ENCODE measurements at places on chromosomes 1 and 21.

DNA sequence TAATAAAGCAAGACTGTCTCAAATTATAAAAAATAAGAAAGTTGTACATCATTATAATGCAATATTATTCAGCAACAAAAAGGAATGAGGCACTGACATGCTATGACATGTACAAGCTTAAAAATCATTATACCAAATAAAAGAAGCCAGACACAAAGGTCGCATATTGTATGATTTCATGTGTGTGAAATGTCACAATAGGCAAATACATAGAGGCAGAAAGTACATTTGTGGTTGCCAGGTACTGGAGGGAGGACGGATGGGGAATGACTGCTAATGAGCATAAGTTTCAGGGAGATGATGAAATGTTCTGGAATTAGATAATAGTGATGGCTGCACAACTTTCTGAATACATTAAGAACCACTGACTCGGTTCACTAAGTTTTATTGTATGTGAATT, 73.6 kb upstream of the NBPF3 start:
- DNase-seq: no peak

DNA sequence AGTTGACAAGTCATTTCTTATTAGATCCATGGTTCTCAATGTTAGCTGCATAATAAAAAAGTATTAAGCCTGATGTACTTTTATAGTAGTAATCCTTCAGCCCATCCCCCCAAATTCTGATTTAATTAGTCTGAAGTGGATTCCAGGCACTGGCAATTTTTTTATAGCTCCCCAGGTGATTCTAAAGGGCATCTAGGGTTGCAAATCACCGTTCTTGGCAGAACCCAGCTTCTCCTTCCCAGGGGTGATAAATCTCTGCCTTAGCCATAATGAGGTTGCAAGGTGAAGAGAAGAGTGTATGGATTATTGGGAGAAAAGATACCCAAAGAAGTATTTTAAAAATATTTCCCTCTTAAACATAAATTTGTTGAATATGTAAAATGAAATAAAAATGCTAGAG, 43.0 kb upstream of the RXRG start:
- DNase-seq: no peak

DNA sequence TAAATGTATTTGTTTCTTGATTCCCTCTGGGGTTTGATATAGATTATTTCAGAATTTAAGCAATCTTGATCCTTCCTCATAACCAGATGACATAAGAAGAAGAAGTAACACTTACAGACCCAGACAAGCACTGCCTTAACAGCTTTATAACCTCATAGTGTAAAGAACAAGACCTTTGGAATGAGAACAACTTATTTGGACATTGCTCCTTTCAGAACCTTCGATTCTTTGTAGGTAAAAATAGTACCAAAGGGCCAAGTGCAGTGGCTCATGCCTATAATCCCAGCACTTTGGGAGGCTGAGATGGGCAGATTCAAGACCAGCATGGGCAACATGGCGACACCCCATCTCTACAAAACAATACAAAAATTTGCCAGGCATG, 15.0 kb downstream of the TM2D1 start:
- DNase-seq: no peak

- no peak for DNase-seq
Measured at GRCh38 chr1:212178851-212179250, 106.4 kb upstream of the PPP2R5A start.

DNA sequence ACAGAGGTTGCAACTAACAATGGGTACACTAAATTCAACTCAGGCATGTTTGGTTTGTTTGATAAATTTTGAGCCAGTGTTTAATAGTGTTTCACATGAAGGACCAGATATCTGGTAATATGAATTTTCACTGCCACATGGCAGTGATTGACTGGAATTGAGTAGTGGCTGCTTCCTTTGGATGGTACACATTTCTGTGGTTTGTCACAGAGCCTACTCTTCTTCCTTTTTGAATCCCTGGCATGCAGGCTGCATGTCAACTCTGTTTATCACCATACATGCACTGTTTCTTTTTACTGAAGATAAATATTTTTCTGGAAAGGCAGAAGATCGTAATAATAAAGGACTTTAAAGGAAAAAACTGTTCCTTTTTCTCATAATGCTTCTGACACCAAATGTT, 35.5 kb downstream of the SDCCAG8 start:
- DNase-seq: no peak

- no peak for DNase-seq
Measured at GRCh38 chr1:7366955-7367665, 404.0 kb upstream of the VAMP3 start.

DNA sequence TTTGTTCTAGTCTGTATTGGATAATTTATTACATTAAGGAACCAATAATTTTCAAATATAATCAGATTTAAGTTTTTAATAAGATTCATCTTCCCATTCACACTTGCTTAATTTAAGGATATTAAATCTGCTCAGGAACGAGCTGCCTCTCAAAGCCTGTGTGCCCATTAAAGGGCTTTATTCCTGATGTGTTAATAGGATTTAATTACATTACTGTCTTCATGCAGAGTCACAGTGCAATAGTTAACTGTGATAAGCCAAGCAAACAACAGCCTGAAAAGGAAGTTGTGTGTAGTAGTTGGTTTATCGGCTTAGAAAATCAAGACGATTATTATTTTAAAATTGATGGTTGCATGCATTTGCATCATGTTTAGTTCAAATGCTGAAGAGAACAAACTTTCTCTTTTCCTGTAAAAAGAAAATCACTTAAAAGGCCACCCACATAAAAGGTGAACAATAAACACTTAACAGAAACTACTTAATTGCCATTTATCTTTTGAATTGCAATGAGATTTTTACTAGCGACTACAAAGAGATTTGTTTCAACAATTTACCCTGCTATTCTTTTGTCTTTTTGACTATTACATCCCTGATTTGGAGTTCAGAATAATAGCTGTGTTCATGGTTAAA, 174.6 kb downstream of the RWDD3 start:
- no peak for DNase-seq

DNA sequence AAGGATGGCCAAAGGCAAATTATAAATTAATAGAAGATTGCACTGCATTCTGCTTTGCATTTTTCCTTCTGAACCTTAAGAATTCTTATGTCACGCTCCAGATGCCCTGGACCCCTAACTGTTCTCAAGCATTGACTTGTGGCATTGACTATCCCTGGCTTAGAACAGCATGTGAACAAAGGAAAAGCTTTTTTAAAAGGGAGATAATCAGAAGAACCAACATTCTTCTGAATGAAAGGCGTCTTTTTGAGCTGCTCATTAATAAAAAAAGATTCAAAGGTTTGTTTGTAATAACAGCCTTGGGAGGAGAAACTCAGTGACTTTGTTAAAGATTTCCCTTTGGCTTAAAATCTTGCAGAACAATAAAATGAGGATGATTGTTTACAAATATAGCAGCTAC, 105.5 kb downstream of the TNNI3K start:
- no peak for DNase-seq

GRCh38 chr1:226677027-226678020, 61.8 kb downstream of the ITPKB start:
- no peak for DNase-seq

DNA sequence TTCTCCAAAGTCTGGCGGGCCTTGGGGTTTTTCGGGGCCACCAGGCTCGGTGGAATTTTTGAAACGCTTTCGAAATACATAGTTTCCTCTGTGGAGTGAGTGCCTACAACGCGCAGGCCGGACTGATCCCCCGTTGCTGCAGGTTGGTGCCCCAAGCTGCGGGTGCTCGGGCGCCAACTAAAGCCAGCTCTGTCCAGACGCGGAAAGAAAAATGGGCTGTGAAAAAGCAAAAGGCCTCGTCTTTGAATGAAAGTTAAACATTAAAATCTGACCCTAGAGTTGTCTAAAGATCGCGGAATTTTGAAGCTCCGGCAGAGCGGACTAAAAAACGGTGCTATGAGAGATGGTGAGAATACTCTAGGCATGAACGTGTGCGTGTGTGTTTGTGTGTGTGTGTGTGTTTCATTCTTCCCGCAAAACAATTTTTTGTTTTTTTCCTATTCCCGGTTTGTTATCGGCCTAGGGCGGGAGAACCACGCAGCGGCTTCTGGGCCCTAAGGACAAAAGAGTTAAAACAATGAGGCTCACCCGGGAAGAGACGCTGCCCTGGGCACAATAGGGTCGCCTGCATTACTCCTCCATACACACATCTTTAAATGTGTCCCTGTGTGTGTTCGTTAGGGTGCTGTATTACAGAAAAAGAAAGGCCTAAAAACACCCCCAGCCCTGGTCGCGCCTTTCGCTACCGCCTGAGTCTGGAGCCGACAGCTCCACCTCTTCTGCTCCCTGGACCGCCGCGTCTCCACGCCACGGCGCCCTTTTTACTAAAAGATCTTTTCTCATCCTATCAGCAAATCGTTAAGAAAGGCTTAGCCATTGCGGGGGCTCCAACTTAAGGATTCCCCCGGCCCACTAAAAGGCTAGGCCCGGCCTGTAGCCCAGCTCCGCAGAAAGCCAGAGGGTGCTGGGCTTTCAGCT, 3.2 kb downstream of the TBX15 start:
- DNase-seq: no peak

DNA sequence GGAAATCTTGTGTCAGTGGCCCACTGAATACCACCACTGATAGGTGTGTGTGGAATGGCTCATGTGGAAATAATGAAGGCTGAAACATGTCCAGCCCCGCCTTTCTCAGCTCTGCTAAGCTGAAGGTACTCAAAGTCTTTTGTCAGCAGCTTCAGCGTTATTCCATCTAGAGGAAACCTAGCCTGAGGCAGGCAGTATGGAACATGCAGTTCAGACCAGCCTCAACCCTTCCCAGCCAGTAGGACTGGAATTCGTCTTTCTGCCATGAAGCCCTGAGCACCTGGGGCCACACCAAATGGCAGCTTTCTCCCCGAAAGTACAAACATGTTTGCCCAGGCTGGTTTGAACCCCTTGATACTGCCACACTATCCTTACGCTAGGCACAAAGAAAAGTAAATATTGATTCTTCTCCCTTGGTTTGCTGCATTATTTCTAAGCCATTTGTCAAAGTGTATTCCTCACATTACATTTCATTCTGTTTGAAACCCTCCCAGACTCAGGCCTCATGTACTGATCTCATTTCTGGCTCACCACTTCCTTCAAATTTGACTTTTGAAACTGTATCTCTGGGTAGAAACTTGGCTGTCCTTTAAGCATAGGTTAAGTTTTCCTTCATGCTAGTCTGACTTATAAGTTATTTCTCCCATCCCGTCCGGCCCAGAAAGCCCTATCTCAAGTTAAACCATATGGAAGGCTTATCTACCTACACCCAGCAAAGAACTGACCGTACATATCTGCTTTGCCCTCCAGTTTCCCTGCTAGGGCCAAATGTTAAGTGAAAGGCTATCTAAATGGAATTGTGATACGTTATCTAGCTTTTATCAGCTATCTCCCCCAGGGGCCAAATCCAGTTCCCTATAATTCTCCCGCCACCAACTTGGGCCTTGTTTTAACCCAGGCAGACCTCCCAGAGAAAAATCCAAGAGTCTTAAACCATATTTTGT, 45.7 kb upstream of the HOOK1 start:
- no peak for DNase-seq

DNA sequence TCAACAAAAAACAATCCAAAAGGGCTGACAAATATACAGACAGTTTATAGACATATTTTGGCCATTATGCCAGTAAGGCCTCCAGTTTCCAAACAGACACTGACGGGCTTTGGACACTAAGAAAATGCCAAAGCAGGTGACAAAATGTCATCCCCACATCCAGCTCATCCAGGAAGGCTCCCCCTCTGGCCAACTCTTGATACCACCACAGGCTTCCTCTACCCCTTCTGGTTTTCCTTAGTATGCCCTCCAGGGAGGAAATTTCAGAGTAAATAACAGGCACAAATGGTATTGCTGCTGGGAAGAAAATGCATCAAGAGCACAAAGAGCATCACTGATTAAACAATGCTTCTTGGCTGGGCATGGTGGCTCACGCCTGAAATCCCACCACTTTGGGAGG, 225.3 kb downstream of the VAV3 start:
- DNase-seq: no peak

GRCh38 chr1:193614817-193615216, 428.4 kb upstream of the B3GALT2 start:
- no peak for DNase-seq

GRCh38 chr1:145994391-145995120, 1.8 kb downstream of the TXNIP start:
- DNase-seq: no peak

DNA sequence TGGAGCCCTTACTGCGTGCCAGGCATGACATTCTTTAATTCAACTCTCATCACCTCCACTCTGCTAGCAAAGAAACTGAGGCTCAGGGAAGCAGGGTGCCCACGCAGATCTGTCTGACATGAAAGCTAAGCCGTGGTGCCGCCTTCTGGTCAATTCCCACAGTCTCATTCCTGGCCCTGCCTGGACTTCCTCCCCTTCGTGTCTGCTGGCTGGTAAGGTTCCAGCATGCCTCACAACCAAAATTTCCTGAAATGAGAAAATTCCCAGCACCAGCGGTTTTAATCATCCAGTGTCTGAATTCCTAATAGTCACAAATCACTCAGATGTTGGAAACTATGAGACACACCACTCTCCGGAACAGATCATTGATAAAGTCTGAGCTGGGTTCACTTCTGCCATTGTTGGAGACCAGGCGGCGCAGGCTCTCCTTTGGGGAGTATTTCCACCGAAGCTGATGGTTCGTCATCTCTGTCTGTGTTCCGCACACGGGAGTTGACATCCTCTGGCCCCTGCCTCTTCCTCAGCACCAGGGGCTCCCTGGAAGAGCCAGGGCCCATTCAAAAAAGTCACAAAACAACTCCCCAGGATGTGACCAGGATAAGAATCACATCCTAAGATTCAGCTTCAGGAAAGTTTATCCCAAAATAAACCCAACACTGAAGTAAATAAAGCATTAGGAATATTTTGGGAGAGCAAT, 167.7 kb downstream of the PLPP3 start:
- no peak for DNase-seq

DNA sequence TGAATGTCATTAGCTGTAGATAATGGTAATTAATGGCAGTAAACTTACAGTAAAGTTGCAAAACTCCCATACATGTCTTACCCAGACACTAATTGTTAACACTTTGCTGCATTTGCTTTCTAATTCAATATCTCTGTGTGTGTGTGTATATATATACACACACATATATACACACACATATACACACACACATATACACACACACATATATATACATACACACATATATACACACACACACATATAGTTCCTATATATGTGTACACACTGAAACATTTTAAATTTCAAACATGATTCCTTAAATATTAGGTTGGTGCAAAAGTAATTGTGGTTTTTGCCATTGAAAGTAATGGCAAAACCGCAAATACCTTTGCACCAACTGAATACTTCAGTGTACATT, 3.7 kb upstream of the EPHX1 start:
- DNase-seq: no peak

- no peak for DNase-seq
Measured at GRCh38 chr1:107244709-107245500, 104.1 kb downstream of the NTNG1 start.

Data from activated naive CD8-positive, alpha-beta T cell treated with anti-CD3 and anti-CD28 coated beads, Interleukin-2, amount 50 U/mL, for 16 hours (primary cell).